LHCN-M2 (cell line): ENCODE measurements at places on chromosomes 1 and 21. TPM values are rescaled to one million over a fixed set of nuclear protein-coding genes. Genes with fewer than 3 reads are reported as not detected.
A peak's percentile ranks its signal among the peaks of the same experiment; 100 is the strongest.

GRCh38 chr1:109579491-109579890 is 31.1 kb downstream of the GNAI3 start:
- DNase-seq: peak; percentile 38

DNA sequence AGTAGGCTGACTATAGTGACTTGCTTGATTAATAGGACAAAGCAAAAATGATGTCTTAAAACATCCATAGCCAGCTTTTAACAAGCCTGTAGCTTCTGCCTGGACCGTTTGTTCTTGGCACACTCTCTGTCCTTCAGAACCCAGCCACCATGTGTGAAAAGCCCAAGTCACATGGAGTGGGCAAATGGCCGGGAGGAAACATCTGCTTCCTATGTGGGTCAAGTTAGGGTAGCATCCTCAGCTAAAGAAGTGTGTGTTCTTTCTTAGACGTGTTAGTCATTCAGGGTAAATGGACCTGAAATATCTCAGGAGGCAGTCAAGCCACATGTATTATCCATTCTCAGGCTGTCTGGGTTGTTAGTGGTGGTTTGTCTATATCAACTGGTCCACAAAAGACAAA is 23.4 kb downstream of the RD3 start:
- peak; percentile 26 for DNase-seq

DNA sequence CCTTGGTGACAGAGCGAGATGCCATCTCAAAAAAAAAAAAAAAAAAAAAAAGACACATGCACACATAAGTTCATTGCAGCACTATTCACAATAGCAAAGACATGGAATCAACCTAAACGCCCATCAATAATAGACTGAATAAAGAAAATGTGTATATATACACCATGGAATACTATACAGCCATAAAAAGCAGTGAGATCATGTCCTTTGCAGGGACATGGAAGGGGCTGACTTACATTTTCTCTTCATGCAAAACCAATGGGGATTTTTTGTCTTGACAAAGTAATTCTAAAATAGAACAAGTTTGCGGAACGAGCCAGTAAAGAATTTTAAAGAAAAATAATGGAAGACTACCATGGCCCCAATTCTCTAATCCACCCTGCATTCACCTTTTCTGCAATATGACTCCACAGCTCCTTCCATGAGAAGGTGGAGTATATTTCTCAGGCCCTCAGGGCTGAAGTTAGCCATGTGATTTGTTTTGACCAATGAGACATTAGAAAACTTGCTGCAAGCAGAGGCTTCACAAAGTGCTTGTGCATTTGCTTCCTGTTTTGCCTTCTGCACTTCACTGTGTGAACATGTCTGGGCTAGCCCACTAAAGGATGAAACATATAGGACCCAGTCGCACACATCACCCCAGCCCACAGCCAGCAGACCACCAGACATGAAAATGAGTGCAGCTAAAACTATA is 78.8 kb upstream of the NR5A2 start:
- DNase-seq: no peak

OR2L13 gene
- total RNA-seq: not detected in 2 replicates

DNA sequence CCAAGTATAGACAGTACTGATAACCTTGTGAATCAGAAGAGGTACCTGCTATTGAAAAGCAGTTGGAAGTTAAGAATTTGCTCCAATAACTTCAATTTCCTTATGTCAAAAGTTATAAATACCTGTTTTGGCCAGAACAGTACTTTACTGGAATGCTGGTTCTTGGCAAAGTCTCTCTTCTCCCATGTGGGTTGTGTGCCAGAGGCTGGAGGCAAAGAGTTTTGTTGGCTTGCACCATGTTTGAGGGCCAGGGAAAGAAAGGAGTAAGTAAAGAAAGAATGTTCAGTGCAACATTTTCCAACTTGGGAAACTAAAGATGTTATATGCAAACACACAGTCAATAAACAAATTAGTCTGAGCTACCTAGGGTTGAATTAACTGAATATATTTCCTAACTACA is 67.0 kb upstream of the DYNLT5 start:
- DNase-seq: no peak

DNA sequence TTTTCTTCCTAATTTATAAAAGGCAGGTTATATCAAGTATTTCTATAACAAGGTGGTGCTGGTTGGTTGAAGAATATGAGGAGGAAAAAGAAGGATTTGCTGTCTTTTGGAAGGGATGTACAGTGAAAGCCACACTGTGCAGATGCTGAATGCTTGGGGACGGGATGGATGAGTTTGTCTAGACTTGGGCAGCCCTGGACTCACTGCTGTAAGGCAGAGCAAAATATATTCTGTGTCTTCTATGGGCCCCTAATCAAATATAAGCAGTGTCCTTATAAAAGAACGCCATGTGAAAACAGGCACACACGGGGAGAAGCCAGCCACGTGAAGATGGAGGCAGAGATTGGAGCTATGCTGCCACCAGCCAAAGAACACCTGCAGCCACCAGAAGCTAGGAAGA is 47.4 kb downstream of the PHC2 start:
- no peak for DNase-seq
